ENCODE measurements at places on chromosomes 6 and 20. TPM values are rescaled to one million over a fixed set of nuclear protein-coding genes. Genes with fewer than 3 reads are reported as not detected.

GRCh38 chr20:64146301-64146935 is 17.8 kb upstream of the MYT1 start:
- no peak overlapping the region for H3K4me3 ChIP-seq
- peaks cover 11% of the 10 kb centered on the region for H3K4me1 ChIP-seq
- H3K36me3 ChIP-seq = peaks cover 26% of the 10 kb centered on the region

- H3K4me1 ChIP-seq = peaks cover 32% of the 10 kb centered on the region
- no peak overlapping the region for H3K27ac ChIP-seq
Observed at GRCh38 chr6:54070025-54070424, 41.2 kb upstream of the MLIP start.

DNA sequence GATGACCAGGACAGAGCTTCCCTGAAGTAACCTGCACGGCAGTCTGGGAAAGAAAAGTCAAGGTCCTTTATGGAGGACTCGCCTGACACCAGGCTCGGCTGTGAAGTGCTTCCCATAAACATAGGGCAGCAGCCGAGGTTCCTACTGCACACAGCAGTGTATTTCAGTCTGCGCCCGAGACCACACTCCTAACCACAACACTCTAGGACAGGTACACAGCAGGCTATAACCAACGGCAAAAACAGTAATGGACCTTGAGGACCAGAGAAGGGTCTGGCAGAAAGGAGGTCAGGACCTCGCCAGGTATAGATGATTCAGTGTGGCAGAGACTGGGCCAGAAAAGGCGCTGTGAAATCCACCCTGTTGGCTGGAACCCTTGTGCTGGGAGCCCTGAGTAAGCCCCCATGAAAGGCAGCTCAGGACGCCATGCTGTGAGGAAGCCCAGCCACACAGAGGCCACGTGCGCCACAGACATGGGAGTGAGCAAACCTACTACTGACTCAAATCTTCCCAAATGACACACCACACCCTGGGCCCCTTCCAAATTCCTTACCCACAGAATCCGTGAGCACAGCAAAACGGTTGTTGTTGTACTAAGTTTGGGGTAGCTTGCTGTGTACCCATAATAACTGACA is 129.6 kb upstream of the CST7 start:
- no peaks in the 10 kb centered on the region for H3K4me1 ChIP-seq
- H3K27me3 ChIP-seq = no peaks in the 10 kb centered on the region
- no peak overlapping the region for H3K4me3 ChIP-seq
- H3K27ac ChIP-seq = no peak overlapping the region
- H3K36me3 ChIP-seq = no peaks in the 10 kb centered on the region
- no peak for DNase-seq

The TRERF1 gene
- 23.9 TPM for total RNA-seq

The ZNF831 gene
- total RNA-seq = 0.04 TPM

DNA sequence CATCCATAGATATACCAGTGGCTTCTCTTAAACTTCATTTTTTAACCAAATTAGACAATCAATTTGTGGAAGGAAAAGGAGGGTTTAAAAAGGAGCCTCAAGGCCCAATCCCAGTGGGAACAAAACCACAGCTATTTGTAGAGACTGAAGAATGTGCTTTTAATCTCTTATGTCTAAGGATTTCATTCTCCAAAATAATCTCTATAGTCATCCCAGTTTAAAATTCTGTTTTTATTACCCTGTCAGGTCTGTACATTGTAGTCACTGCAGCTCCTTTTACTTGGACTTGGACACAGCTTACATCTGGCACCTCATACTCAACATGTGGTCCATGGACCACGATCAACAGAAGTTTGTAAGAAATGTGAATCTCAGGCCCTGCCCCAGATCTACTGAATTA is 152.1 kb upstream of the STMND1 start:
- peaks cover 44% of the 10 kb centered on the region for H3K4me1 ChIP-seq
- H3K27me3 ChIP-seq = no peaks in the 10 kb centered on the region
- no peak overlapping the region for H3K27ac ChIP-seq
- H3K4me3 ChIP-seq = no peak overlapping the region

The MUC21 gene
- not detected for total RNA-seq

The PHACTR3 gene
- total RNA-seq = 0.30 TPM

GRCh38 chr20:2918096-2919049 is 45.1 kb downstream of the PTPRA start:
- H3K4me1 ChIP-seq = peaks cover 48% of the 10 kb centered on the region
- no peak for DNase-seq
- H3K36me3 ChIP-seq = no peaks in the 10 kb centered on the region
- peak overlapping the region; percentile 30 for H3K27ac ChIP-seq

DNA sequence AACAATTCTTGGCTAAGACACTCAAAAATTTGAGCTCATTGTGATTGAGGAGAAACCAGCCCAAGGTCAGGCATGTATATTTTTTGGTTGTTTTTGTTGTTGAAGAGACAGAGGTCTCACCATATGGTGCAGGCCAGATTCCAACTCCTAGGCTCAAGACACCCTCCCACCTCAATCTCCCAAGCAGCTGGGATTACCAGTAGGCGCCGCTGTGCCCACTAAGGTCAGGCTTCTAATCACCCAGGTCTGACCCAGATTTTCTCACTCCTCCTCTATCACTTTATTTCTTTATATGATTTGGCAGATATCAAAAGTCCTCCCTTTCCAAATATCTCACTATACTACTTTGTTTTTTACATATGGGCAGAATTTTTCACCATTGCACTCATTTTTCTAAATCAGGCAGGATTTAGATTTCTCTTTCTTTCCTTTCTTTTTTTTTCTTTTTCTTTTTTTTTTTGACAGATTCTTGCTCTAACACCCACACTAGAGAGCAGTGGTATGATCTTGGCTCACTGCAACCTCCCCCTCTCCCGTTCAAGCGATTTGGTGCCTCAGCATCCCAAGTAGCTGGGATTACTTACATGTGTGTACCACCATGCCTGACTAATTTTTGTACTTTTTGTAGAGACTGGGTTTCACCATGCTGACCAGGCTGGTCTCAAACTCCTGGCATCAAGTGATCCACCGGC is 1.7 kb upstream of the C6orf141 start:
- peaks cover 51% of the 10 kb centered on the region for H3K27me3 ChIP-seq
- no peak overlapping the region for H3K4me3 ChIP-seq
- peak; percentile 39 for DNase-seq
- H3K27ac ChIP-seq = no peak overlapping the region
- peaks cover 40% of the 10 kb centered on the region for H3K4me1 ChIP-seq

- H3K36me3 ChIP-seq = no peaks in the 10 kb centered on the region
- no peak overlapping the region for H3K4me3 ChIP-seq
- peaks cover 22% of the 10 kb centered on the region for H3K4me1 ChIP-seq
Observed at GRCh38 chr20:32570401-32571190, 14.5 kb downstream of the NOL4L start.

DNA sequence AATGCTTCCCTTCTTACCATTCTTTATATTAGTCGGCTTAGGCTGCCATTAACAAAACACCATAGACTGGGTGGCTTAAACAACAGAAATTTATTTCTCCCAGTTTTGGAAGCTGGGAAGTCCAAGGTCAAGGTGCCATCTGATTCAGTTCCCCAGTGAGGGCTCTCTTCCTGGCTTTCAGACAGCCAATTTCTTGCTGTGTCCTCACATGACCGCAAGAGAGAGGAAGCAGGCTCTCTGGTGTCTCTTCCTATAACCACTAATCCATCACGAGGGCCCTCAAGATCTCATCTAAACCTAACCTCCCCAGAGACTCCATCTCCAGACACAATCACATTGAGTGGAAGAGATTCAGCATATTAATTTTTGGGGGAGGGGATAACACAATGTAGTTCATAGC is 193.0 kb upstream of the SGK1 start:
- DNase-seq = no peak
- peaks cover 12% of the 10 kb centered on the region for H3K4me1 ChIP-seq
- no peaks in the 10 kb centered on the region for H3K36me3 ChIP-seq
- H3K27ac ChIP-seq = no peak overlapping the region
- no peaks in the 10 kb centered on the region for H3K27me3 ChIP-seq

DNA sequence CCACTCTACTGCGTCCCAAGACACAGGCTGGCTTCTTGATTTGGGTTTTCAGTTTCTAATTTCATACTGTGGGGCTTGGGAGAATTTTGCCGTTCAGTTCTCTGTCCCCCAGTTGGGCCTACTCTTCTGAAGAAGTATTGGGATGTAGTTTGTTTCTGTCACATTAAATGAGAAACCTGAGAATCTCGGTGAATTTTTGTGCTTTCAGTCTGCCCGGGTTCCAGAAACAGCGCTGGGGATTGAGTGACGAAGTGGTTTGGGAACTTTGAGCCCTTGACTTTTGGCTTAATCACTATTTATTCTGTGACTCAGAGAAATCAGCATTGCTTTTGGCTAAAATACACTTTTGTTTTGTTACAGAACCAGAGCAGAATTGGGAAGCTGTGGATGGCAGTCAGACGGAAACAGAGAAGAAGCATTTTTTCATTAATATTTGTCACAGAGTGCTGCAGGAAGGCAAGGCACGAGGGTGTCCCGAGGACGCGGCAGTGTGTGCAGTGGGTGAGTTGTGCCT is 74.0 kb downstream of the IGF2R start:
- H3K36me3 ChIP-seq = peaks cover 74% of the 10 kb centered on the region
- H3K27me3 ChIP-seq = no peaks in the 10 kb centered on the region
- DNase-seq = no peak
- no peak overlapping the region for H3K27ac ChIP-seq

GRCh38 chr20:19453862-19454261 is 241.4 kb downstream of the SLC24A3 start:
- H3K36me3 ChIP-seq = no peaks in the 10 kb centered on the region
- no peaks in the 10 kb centered on the region for H3K27me3 ChIP-seq
- no peak overlapping the region for H3K27ac ChIP-seq

DNA sequence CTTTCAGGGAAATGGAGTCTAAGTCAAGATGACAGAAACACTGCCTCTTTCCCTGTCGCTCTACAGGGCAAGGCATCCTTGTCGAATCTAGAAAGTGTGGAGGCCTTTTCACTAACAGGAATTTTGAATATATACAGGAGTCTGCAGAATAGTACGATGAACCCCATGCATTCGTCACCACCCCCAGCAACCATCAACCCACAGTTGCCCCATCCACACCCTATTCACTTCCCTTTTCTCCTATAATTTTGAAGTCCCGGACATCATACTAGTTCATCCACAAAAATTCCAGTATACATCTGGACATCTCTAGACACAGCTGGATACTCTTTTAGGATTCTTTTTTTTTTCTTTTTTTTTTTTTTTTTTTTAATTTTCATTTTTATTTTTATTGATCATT is 80.7 kb upstream of the RIN2 start:
- no peak for DNase-seq
- H3K36me3 ChIP-seq = peaks cover 20% of the 10 kb centered on the region
- H3K4me1 ChIP-seq = no peaks in the 10 kb centered on the region
- peaks cover 3% of the 10 kb centered on the region for H3K27me3 ChIP-seq
- no peak overlapping the region for H3K4me3 ChIP-seq

GRCh38 chr6:63352069-63352543 is 32.3 kb upstream of the LGSN start:
- 0 out of 2 replicates have a peak, but pooled peaks cover 5% of the 10 kb centered on the region for H3K36me3 ChIP-seq
- H3K4me1 ChIP-seq = peaks cover 5% of the 10 kb centered on the region
- no peaks in the 10 kb centered on the region for H3K27me3 ChIP-seq
- DNase-seq = no peak

The NNAT gene
- total RNA-seq = 59.8 TPM

DNA sequence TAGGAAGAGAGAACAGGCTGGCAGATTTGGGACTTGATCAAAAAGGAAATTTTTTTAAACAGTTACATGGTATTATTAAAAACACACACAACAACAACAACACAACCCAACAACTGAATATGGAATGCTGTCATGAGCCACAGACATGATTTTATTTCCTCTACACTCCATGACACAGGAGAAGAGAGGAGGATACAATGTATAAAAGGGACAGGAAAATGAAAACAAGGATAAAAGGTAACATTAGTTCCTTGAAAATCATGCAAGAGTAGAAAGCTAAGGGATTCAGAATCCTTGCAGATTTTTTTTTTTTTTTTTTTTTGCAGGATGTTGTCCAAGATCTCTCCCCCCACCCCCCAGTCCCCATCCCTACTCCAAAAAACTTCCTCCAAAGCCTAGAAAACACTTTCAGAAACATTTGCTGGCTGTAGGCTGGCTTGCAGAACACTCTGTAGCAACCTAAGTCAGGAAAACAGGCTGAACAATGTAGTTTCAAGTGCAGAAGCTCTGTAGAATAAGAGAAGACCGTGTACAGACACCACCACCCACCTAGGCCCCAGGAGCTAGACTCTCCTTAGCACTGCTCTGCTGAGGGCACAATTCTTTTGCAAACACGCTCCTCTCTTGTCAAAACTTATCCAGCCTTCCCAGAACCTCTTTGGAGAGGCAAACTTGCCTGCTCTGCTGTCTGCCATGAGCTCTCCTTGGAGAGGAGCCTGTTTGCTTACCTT is 845 bp downstream of the ZMYND8 start:
- DNase-seq = no peak
- peak overlapping the region; percentile 99 for H3K27ac ChIP-seq
- H3K4me3 ChIP-seq = peak overlapping the region; percentile 56
- peaks cover 2% of the 10 kb centered on the region for H3K36me3 ChIP-seq

DNA sequence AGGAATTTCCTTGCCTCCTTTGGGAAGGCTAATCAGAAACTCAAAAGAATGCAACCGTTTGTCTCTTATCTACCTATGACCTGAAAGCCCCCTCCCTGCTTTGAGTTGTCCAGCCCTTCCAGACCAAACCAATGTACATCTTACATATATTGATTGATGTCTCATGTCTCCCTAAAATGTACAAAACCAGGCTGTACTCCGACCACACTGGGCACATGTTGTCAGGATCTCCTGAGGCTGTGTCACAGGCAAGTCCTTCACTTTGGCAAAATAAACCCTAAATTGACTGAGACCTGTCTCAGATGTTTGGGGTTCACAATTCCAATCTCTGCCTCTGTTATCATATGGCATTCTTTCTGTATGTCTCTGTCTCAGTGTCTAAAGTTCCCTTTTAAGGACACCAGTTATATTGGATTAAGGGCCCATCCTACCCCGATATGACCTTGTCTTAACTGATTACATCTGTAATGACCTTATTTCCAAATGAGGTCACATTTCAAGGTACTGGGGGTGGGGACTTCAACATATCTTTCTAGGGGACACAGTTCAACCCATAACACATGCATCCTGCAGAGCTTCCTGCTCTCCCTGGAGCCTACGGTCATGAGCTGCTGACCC is 513.5 kb upstream of the JARID2 start:
- H3K36me3 ChIP-seq = peaks cover 6% of the 10 kb centered on the region
- peaks cover 61% of the 10 kb centered on the region for H3K4me1 ChIP-seq
- no peak for DNase-seq
- peaks cover 20% of the 10 kb centered on the region for H3K27me3 ChIP-seq

The GABRR1 gene
- total RNA-seq = 0.24 TPM

The TRIM31 gene
- 0.11 TPM for total RNA-seq

DNA sequence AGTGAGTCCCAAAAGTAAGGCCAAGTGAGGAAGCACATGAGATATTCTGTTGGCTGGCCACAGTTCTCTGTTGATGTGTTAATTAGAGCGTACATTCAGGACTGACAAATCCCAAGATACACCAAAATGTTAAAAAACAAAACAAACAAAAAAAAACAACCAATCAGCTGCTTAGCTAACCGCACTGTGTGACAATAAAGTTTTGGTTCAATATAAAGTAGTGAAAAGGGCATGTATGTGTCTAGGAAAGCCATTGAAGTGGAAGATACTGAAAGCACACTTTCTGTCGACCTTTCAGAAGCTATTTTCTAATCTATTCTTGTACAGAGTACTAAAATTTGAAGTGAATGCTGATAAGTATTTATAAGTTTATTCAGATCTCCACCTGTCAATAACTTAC is 26.1 kb downstream of the NHLRC1 start:
- H3K4me3 ChIP-seq = no peak overlapping the region
- H3K4me1 ChIP-seq = peaks cover 2% of the 10 kb centered on the region
- no peak overlapping the region for H3K27ac ChIP-seq
- DNase-seq = no peak
- H3K36me3 ChIP-seq = no peaks in the 10 kb centered on the region

The RNF39 gene
- total RNA-seq = 4.5 TPM

The MUC22 gene
- not detected for total RNA-seq

Data from WTC11 (cell line).